GM12864 (cell line): ENCODE measurements at places on chromosomes 6 and 20.

DNA sequence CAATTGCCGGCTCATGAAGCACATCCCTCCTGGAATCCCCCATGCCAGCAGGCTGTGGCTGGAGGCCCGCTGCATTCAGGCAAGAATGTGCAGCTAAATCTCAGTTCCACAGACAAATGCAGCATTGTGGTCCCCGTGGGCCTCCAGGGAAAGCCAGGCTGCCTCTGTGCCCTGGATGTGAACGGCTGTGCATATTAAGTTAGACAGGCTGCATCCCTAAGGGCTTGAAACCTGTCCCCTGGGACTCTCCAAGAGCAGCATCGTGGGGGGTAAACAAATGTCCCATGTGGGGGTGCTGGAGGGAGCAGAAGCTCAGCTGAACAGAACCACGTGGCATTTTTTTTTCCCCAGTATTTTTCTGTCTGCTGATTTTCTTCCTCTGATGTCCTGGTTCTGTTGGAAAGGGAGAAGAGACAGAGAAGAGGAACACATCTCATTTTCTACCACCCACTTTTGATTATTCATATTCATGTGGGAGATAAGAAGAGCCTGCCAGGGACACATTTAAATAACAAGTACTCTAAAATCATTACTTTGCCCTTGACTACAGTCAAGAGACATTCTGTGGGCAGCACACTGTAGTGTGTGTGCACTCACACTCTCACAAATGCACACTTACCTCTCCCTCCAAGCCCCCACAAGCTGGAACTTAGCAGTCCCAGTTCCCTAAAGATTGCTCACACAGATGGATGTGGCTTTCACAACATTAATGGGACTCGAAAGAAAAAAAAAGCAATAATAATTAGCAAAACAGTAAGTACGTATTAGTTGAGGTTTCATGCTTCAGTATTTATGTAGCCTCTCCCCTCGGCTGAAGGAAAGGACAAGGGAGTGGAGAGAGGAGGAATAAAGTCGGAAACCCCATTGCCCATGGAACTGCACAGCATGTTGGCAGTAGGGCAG lies 16.9 kb downstream of the GFOD1 start:
- no peak for DNase-seq

- no peak for DNase-seq
Measured at GRCh38 chr20:51735728-51736600, 32.2 kb downstream of the ATP9A start.

- DNase-seq = no peak
Measured at GRCh38 chr6:143213859-143214376, 153.2 kb downstream of the AIG1 start.

DNA sequence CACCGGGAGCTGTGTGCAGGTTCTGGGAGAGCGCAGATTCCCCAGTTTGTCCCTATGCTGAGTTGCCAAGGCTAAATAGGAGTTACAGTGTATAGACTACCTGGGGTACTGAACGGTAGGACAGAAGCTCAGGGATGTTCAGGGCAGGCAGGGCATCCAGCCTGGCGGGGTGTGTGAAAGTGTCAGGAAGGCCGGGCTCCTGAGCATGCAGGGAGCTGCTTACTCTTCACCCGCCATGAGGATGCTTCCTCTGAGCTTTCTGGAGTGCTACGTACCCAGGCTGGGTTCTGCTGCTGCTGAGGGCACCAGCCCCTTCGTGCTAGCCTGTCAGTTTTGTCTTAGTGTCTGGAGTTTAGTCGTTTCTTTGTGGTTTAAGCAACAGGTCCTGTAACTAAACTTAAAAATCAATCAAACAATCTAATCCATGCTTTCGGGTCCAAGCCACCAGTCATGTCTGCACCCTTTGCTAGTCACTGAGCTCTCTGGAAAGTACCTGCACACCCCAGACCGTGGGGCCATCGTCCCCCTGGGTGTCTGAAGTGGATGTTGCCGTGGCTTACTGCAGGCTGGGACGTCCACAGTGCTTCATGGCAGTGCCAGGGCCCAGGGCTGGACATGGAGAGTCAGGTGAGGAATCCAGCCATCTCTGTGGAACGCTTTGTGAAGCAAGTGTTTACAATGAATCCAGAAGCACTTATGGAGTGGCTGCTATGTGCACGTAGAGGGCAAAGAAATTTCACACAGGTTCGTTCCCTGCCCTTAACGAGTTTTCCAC lies 220.3 kb upstream of the SNX9 start:
- no peak for DNase-seq

DNA sequence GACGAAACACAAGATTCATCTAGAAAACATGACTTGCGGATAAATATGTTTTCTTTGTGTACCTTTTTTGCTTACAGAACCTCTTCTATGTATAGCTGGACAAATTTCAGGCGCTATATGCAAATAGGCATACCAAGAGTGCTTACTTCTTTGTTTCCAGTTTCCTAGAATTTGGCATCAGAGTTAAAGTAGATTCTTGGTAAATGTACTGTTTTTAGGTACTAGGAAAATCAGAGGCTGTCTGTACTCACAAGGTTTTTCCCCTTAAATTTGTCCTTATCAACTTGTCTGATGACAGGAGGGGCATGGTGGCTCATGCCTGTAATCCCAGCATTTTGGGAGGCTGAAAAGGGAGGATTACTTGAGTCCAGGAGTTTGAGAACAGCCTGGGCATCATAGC lies 124.9 kb upstream of the TMEM170B start:
- DNase-seq = no peak
